Activated T-helper 2 cell treated with anti-CD3 and anti-CD28 coated beads, Interferon-gamma antibody, Interleukin-2, Interleukin-4, amounts not matched to agents 10 μg/mL and 5 μg/mL and 100 μg/mL, durations not matched to agents 14 hours and 24 hours and 36 hours (primary cell): ENCODE measurements at places on chromosomes 1 and 21. TPM values are rescaled to one million over a fixed set of nuclear protein-coding genes. Genes with fewer than 3 reads are reported as not detected.

DNA sequence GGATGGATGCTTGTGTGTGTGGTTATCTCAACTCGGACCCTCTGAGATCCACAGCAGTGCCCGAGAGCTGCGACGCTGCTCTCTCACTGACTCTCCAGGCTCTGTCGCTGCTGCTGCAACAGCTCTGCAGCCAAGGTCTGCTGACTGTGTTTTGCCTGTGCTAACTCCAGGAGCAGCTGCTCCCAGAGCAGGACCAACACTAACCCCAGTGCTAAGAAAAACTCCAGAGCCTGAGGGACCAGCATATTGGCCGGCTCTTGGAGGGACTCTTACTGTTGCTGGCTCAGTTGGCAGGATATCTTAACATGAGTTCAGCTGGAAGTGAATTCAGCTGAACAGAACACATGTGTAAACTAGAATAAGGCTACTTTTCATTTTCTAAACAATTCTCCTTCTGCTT lies 4.4 kb downstream of the LCE2C start:
- no peak overlapping the region for H3K4me3 ChIP-seq
- no peak for DNase-seq
- H3K36me3 ChIP-seq, result no peaks in the 10 kb centered on the region
- H3K4me1 ChIP-seq, result no peaks in the 10 kb centered on the region
- peaks cover 7% of the 10 kb centered on the region for H3K27me3 ChIP-seq
- no peak overlapping the region for H3K27ac ChIP-seq

DNA sequence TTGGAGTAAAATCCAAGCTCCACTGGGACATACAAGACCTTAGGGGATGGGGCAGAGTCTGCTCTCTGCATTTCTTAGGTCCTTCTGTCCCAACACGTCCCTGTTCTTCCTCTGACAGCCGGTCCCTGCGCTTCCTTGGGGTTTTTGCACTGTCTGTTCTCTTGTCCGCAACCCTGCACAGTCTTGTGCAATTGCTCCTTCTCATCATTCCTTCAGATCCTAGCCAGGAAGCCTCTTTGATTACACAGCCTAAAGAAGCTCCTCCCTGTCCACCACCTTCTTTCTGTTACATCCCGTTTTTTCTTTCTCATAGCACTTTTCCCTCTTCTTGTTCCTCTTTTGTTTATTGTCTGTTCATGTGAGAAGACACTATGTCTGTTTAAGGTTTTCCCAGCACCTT lies 19.9 kb downstream of the ACOT11 start:
- no peaks in the 10 kb centered on the region for H3K27me3 ChIP-seq
- no peaks in the 10 kb centered on the region for H3K36me3 ChIP-seq
- no peak overlapping the region for H3K4me3 ChIP-seq
- no peak overlapping the region for H3K27ac ChIP-seq
- no peak for DNase-seq

- no peak overlapping the region for H3K4me3 ChIP-seq
- H3K27ac ChIP-seq, result no peak overlapping the region
- no peaks in the 10 kb centered on the region for H3K4me1 ChIP-seq
- no peak for DNase-seq
- H3K27me3 ChIP-seq, result no peaks in the 10 kb centered on the region
Observed at GRCh38 chr1:17700945-17701810, 54.0 kb upstream of the ACTL8 start.

DNA sequence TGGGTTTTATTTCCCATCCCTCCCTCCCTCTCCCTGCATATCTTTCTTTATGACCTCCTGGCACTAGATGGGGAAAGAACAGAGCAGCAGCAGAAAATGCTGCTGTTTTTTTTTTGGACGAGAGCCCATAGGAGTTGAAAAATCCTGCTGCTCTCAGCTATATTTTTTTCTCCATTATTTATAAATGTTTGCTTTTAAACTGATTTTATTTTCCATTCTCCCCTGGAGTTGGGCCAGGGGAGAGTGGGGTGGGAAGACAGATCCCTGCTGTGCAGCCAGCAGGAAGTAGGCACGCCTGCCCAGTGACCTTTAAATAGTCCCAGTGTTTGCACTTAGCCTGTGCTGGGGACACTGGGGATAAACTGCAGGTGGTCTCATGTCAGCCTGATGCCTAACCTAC lies 17.4 kb downstream of the SFT2D2 start:
- H3K27ac ChIP-seq, result peak overlapping the region; percentile 24
- H3K4me3 ChIP-seq, result no peak overlapping the region
- no peak for DNase-seq
- peaks cover 70% of the 10 kb centered on the region for H3K4me1 ChIP-seq

DNA sequence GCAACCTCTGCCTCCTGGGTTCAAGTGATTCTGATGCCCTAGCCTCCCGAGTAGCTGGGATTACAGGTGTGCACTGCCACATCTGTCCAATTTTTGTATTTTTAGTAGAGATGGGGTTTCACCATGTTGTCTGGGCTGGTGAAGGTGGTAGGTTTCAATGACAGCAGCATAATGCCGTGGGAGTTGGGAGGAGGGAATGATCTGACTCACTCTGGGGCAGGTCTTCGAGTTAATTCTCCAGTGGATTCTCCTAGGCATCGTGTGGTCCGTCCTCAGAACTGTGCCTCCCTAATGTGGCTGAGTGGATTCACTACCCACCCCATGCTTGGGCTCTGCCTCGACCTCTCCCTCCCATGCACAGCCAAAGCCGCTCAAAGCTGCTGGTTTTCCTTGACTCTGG lies 1.7 kb upstream of the GPR37L1 start:
- no peak overlapping the region for H3K4me3 ChIP-seq
- no peak overlapping the region for H3K27ac ChIP-seq
- no peaks in the 10 kb centered on the region for H3K27me3 ChIP-seq
- DNase-seq, result no peak
- H3K36me3 ChIP-seq, result no peaks in the 10 kb centered on the region

- H3K27me3 ChIP-seq, result no peaks in the 10 kb centered on the region
- H3K36me3 ChIP-seq, result peaks cover 11% of the 10 kb centered on the region
- H3K4me1 ChIP-seq, result peaks cover 43% of the 10 kb centered on the region
Observed at GRCh38 chr21:41366522-41367151, 4.8 kb downstream of the MX2 start.

- peaks cover 39% of the 10 kb centered on the region for H3K36me3 ChIP-seq
- H3K4me1 ChIP-seq, result peaks cover 29% of the 10 kb centered on the region
- DNase-seq, result no peak
- H3K4me3 ChIP-seq, result no peak overlapping the region
Observed at GRCh38 chr1:54227891-54228310, 27.9 kb downstream of the MRPL37 start.

GRCh38 chr1:221085701-221086375 lies 206.6 kb downstream of the HLX start:
- H3K36me3 ChIP-seq, result no peaks in the 10 kb centered on the region
- peaks cover 9% of the 10 kb centered on the region for H3K4me1 ChIP-seq
- H3K4me3 ChIP-seq, result no peak overlapping the region
- H3K27ac ChIP-seq, result no peak overlapping the region
- H3K27me3 ChIP-seq, result no peaks in the 10 kb centered on the region
- no peak for DNase-seq

GRCh38 chr1:176193663-176194062 lies 13.4 kb downstream of the COP1 start:
- H3K27ac ChIP-seq, result no peak overlapping the region
- no peaks in the 10 kb centered on the region for H3K27me3 ChIP-seq
- H3K4me1 ChIP-seq, result peaks cover 41% of the 10 kb centered on the region
- peaks cover 33% of the 10 kb centered on the region for H3K36me3 ChIP-seq

- no peak for DNase-seq
- no peak overlapping the region for H3K4me3 ChIP-seq
- peaks cover 38% of the 10 kb centered on the region for H3K27me3 ChIP-seq
Observed at GRCh38 chr1:53683986-53684740, 54.8 kb downstream of the GLIS1 start.

GRCh38 chr1:206729507-206729906 lies 41.1 kb upstream of the IL19 start:
- H3K27ac ChIP-seq, result no peak overlapping the region
- peaks cover 54% of the 10 kb centered on the region for H3K36me3 ChIP-seq
- peaks cover 37% of the 10 kb centered on the region for H3K4me1 ChIP-seq
- no peak overlapping the region for H3K4me3 ChIP-seq
- DNase-seq, result no peak

Gene SLC16A4
- total RNA-seq, result 0.23 and 0.73 TPM in 2 replicates

Gene SKI
- 37.0 and 41.1 TPM in 2 replicates for total RNA-seq

Gene EXO1
- 49.2 and 52.5 TPM in 2 replicates for total RNA-seq

Gene OR2T11
- not detected in 2 replicates for total RNA-seq

Gene ARHGAP30
- total RNA-seq, result 161 and 170 TPM in 2 replicates

Gene FAM131C
- 1.4 and 1.8 TPM in 2 replicates for total RNA-seq

Gene CYB561D1
- total RNA-seq, result 11.1 and 13.6 TPM in 2 replicates
